Left ventricle myocardium superior (tissue), 1 donor: ENCODE measurements at places on chromosomes 3 and 15. TPM values are rescaled to one million over a fixed set of nuclear protein-coding genes. Genes with fewer than 3 reads are reported as not detected.

GRCh38 chr15:70089692-70089971 is 8.1 kb downstream of the TLE3 start:
- no peak for DNase-seq

- DNase-seq = no peak
These were observed 86.2 kb upstream of the LRTM1 start for GRCh38 chr3:55014081-55014480.

- no peak for DNase-seq
These were observed 31.5 kb downstream of the RTP1 start for GRCh38 chr3:187228740-187229139.

DNA sequence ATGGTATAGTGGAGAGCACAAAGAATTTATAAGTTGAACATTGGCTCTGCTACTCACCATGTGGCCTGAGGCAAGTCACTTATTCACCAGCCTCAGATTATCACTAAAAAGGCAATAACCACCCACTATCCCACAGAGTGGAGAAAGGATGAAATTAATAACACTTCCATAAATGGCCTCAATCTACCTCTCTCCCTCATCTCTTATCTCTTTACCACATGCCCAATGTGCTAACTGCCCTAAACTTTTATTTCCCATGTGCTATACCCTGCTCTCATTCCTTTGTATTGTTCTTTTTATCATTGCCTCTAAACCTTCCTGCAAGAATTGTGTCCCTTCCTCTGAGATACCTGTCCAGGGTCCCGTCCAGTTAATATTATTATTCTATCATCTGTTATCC is 26.0 kb downstream of the SLC12A6 start:
- no peak for DNase-seq

GRCh38 chr15:66844041-66844746 is 142.2 kb downstream of the SMAD6 start:
- no peak for DNase-seq

DNA sequence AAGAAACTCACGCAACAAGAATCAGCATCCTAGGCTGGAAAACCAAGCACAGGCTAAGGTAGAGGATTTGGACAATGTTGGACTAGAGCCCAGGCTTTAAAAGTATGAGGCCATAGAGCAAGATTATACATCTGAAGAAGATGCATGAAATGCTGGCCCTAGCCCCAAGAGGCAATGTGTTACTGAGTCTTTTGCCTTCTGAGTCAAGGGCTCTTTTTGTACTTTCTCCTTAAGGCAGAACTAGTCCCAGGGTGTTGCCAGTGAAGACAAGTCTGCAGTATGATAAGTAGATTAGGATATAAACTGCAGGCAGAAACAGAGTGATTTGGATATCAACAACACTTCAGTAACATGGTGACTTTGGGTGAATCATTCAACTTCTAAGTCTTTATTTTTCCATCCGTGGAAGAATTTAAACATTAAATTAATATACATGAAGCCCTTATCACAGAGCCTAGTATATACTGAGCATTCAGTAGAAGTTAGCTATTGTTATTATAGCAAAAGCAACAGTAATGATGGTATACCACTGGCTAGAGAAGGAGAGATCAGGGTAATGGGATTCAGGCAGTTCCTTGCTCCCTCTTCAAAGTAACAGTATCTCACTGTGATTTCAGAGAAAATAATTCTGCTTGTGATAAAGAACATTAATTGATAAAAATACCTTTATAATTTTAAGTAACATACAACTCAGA is 99.9 kb upstream of the MLF1 start:
- no peak for DNase-seq

DNA sequence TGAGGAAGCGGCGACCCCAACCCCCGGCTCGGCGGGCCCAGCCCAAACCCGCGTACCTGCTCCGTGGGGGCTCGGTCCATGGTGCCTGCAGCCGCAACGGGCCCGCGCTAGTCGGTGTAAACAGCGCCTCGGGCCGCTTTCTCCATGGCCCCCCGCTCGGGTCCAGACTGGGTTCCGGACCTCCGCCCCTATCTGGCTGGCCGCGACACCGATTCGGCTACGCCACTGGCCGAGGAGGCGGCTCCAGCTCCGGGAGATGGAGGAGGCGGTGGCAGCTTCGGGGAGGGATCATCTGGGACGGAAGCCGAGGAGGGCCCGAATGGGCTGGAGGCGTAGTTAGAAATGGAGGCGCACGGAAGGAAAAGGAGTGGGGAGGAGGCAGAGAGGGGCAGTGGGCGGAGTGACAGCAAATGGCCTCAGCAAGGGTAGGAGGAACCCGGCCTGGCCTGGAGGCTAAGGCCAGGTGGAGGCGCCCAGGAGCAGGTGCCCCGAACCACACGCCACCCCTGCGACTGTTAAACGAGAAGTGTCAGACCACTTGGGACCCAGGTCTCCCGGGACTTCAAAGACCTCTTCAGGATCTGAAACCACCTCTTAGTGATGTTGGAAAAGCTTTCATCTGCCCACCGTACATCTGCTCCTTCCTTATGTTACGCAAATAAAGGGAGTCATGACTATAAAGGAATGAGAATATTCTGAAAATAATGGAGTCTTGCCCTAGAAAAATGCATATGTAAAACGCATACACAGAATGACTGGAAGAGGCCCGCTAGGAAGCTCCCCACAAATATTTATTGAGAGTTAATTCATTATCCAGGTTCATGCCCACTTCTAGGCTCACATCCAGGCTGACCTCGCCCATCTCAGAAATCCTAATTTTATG is at the start of gene SECISBP2L:
Gene SECISBP2L (minus strand): TSS at position 227 of the 883 bp plus-strand sequence. CDS start 147 bp downstream, at position 80.
- DNase-seq = peak; percentile 94

- peak; percentile 36 for DNase-seq
These were observed 12.0 kb downstream of the SNRK start for GRCh38 chr3:43298292-43298691.

GRCh38 chr3:126900859-126901540 is 81.9 kb upstream of the PLXNA1 start:
- no peak for DNase-seq

- no peak for DNase-seq
These were observed 468.5 kb downstream of the NLGN1 start for GRCh38 chr3:173865900-173866498.

DNA sequence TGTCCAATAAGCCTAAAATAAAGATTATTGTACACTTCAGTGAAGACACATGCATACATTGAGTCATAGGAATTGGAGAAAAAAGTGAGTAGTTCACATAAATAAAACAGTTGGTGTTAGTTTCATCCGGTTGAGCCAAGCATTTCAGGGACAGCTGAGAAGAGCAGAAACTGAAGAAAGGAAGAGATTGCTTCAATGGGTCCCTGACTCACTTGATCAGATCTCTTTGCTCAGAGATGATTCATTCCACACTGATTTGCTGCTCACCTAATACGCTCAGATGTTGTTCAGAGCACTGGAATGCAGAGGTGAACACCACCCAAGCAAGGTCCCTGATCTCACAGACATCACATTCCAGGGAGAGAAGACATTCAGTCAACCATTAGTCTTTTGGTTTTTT is 93.7 kb downstream of the RAD18 start:
- DNase-seq = no peak

DNA sequence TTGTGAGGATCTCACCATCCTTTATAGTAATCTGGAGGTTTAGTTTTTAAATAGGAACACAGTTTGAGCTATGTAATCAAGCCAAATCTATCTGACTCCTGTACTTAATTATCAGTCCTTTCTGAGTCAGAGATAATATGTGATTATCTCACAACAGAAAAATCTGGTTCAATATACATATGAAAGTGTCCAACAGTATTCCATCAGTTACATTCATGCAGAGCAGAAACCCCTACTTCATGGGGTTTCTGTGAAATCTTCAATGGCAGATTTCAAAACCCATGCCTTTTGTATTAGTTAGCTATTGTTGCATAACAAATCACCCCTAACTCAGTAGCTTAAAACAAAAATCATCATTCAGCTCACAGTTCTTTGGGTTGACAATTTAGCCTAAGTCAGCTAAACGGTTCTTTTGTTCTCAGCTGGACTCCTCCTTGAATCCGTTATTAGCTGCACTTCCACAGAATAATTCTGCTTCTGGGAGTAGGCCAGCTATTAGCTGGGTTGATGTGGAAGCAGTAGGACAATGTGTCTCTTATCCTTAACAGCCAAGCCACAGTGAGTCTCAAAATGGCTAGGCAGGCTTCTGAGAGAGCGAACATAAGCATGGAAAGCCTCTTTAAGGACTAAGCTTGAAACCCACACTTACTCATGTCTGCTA is 42.9 kb upstream of the ARPP21 start:
- no peak for DNase-seq

GRCh38 chr3:105688821-105689220 is 180.0 kb downstream of the CBLB start:
- no peak for DNase-seq

- no peak for DNase-seq
These were observed 238.7 kb upstream of the P2RY1 start for GRCh38 chr3:152595975-152596821.

DNA sequence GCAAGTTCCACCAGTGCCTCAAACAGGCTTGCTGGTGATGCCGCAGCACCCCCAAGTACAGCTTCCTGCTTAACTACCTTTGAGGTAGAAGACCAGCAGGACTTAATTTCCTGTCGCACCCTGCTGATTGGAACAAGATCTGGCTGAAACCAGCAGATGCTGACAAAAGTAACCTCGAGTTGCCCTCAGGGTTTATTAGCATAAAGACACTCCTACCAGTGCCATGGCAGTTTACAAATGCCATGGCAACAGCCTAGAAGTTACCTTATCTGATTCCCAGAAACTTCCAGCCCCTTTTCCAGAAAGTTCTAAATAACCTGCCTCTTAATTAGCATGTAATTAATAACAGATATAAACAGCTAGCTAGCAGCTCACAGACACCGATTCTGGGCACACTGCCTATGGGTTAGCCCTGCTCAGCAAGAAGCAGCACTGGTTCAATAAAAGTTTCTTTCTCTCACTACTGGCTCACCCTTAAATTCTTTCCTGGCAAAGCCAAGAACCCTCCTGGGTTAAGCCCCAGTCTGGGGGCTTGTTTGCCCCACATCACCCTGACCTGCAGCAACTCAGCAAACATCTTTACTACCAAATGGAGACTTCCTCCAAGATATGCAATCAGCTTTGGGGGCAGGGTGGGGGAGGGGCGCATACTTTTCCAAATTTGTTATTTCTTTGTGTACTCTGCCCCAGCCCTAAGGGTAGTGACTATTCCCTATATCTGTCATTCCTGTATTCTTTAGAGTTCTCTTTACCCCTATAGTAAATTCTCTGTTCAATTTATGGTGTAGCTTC is 54.2 kb downstream of the MAP4 start:
- no peak for DNase-seq

DNA sequence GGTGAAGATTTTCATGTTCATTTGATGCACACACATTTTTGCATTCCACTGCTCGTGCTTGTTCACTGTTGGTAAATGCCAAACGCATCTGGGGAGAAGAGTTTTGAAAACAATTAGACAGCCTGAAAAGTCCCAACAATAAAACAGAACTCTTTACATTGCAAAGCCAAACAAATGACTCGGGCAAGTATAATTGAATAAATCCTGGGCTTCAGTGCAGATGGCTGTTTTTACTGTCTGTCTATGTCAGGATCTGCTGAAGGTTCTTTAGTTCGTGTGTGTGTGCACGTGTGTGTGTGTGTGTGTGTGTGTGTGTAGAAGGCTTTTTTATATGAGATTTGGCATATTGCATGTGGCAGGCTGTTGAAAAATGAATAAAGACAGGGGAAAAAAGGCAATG is 277.5 kb upstream of the CDIN1 start:
- DNase-seq = no peak

DNA sequence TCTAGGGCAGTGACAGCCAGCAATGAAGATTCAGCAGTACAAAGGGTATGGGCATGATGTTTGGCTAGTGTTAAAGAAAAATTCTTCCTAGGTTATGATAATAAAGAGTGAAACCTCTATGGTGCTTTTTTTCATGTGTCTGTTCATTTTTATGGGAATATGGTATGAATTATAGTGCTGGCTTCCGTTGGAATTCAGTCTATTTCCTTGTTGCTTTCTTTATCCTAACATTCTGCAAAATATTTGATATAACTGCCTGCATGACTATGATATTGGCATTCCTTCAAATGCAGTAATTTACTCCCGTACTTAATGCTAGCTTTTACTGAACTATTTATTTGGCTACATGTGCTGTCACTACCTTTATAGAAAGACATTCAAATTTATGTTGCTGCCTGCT is 57.6 kb upstream of the ATP11B start:
- DNase-seq = no peak

GRCh38 chr3:56819016-56819809 is 17.5 kb upstream of the ARHGEF3 start:
- DNase-seq = no peak

- DNase-seq = no peak
These were observed 6.0 kb downstream of the IL1RAP start for GRCh38 chr3:190519886-190520285.

DNA sequence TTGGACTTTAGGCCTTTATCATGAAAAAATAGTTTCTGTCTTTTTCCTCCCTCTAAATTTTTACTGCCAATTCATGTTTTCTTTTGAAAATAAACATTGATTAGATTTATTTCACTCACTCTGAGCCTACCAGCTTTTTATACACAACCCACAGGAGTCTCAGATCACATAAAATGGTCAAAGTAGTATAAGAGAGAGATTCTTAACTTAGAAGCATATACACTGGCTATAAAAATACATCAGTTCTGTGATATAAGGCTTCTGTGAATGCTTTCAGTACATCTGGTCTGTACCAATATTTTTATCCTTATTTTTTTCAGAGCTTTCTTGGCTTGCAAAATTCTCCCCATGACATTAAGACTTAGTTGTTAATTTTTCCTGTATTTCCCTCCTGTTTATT is 117.0 kb upstream of the PTX3 start:
- DNase-seq = no peak

DNA sequence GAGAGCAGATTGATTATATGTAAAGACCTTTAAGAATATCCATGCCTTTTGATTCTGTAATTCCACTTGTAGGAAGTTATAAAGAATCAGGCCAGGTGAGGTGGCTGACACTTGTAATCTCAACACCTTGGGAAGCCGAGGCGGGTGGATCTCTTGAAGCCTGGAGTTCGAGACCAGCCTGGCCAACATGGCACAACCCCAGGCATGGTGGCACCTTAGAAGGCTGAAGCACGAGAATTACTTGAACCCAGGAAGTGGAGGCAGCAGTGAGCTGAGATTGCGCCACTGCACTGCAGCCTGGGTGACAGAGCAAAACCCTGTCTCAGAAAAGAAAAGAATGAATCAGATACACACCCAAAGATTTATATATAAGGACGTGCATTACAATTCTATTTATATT is 33.9 kb downstream of the HRH1 start:
- no peak for DNase-seq

DNA sequence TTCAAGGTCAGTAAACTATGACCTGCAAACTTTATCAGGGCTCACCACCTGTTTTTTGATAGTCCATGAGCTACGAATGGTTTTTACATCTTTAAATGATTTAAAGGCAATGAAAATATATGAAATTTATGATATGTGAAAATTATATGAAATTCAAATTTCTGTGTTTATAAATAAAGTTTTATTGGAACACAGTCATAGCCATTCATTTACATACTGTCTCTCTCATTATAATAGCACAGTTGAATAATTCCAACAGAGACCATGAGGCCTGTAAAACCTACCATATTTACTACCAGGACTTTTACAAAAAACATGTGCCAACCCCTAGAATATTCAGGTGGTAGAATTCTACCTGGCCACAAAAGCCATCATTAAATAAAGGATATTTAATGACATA is 64.0 kb upstream of the XXYLT1 start:
- no peak for DNase-seq

GRCh38 chr3:64382153-64382552 is 156.9 kb upstream of the PRICKLE2 start:
- DNase-seq = no peak

B3GALNT1 gene
- 56.3 TPM for total RNA-seq

PHLDB2 gene
- total RNA-seq = 128 TPM

SLCO2A1 gene
- total RNA-seq = 11.6 TPM

REC114 gene
- 0.84 TPM for total RNA-seq
